ENCODE measurements at places on chromosomes 6 and 20. TPM values are rescaled to one million over a fixed set of nuclear protein-coding genes. Genes with fewer than 3 reads are reported as not detected.

Gene CCN2
- 194 TPM for total RNA-seq

Gene ARHGAP18
- 12.1 TPM for total RNA-seq

Gene NKAPL
- total RNA-seq: 6.1 TPM

Gene C6orf58
- total RNA-seq: not detected

Gene DOK5
- 14.3 TPM for total RNA-seq

Gene EPHA7
- 9.8 TPM for total RNA-seq

Gene DNAH8
- total RNA-seq: not detected

Gene TXLNB
- total RNA-seq: 52.4 TPM

Gene NKX2-4
- not detected for total RNA-seq

Gene BMP6
- 13.4 TPM for total RNA-seq

Gene HLA-DPA1
- 54.1 TPM for total RNA-seq

DNA sequence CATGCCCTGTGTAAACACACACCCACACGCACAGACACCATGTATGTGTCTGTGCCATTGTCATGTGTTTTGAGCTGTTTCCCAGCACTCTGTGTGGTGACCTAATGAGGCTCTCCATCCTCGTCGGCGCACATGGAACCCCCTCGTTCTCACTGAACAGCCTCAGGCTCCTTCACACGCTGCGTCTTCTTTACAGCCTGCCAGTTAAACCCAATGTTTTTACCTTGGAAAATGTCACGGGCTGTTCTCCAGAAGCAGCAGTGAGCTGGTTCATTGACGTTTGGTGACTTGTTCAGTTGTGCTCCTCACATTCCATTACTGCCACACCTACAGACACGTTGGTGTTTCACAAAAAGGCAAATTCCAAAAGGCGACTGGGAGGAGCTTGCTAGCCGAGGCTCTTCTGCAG lies 201.0 kb upstream of the FOXQ1 start:
- DNase-seq: no peak

- no peak for DNase-seq
Measured at GRCh38 chr20:50584687-50585086, 74.5 kb downstream of the PTPN1 start.

- peak; percentile 0 for DNase-seq
Measured at GRCh38 chr6:33708516-33709204, 2.8 kb downstream of the UQCC2 start.

DNA sequence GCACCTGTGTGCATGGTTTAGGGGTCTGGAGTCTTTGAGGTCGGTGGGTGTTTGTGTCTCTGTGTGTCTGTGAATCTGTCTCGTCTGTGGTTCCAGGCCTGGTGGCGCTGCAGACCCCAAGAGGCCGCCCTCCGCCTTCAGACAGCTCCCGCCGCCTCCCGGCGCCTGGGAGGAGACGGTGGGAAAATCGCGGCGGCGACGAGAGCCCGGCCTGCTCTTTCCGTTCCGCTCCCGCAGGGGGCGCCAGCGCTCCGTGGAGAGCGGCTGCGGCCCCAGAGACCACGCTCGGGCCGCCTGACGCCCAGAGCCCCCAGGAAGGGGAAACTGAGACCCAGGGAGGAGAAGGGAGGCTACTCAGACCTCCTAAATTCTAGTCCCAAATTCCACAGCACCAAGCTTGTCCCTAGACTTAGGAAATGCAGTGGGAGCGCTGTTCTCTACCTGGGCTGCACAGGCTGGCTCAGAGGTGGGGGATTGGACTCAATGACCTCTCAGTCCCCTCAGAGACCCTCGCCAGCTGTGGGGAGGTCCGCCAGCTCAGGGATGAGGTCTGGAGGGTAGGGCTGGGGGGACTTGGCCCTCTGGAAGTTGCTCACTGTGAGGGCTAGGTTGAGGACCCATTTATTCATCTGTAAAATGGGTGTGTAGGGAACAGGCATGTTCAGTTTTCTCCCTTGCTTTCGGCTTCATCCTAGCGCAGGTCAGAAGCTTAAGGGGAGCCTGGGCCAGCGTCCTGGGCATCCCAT lies 36.9 kb upstream of the BLCAP start:
- peak; percentile 56 for DNase-seq

DNA sequence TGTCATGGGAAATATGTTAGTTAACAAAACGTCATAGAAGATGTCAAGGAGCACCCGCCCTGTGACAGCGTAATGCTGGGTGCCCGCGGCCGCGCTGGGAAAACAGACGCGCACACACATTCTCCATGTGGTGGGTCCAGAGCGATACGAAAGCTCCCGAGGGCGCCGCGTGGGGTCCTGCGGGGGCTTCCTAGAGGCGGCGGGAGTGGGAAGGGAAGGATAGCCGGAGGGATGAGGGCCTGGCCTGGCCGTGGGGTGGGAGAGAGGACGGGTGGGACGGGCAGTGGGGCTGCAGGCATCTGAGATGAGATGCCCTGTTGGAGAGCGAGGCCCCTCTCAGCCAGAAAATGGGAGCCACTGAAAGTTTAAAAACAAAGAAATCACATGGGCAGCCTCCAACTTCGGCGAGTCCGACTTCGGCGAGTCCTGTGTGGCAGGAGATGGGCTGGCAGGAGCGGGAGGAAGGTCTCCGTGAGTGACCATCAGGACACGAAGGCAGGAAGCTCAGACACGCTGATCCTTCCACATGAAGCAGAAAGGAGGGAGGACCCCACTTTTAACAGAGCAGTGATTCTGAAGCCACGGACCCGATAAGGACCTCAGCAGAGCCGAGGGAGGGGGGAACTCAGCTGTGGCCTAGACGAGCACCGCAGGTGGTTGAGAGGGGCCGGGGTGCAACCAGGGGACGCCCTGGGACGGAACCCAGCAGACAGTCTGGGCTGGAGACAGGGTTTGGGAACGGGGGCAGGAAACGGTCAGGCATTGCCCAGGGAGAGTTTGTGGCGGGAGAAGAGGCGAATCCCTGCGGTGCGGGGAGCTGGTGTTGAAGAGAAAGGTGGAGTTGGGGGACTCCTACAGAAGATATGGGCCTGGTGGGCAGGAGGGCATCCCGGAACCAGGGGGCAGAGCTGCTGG lies 114.1 kb upstream of the FRMD1 start:
- no peak for DNase-seq

GRCh38 chr20:54556406-54556805 lies 81.0 kb downstream of the DOK5 start:
- no peak for DNase-seq

DNA sequence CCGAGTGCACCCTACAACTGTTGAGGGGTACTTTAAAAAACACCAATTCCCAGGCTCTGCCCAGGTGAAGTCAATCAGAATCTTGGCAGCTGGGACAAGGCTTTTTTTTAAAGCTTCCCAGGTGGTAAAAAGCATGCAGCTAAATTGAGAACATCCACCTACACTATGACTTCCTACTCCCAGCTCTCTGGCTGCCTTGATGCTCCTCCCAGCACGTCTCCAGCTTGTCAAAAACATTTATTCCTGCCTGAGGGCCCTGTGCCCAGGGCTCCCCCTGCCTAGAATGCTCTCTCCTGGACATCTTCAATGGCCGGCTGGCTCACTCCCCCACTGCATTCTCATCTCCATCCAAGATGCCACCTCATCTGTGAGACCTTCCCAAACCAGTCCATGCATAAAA lies 9.9 kb downstream of the ZBTB24 start:
- no peak for DNase-seq

DNA sequence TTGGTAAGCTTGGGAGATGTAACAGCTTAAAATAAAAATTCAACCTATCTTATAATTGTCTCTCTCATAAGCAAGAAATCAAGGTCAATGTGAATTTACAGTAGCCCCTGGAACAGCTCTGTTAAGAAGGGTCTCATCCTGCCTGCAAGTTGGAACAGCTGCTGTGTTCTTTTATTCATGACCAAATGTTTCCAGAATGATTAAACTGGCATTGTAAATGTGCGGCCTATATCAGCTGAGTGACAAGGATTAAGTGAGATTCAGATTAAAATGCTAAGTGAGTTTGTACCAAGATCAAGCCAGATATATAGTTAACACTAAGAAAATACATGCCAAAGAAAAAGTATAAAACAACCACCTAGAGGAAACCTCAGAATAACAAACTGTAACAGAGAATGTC lies 45.3 kb upstream of the NRSN1 start:
- no peak for DNase-seq

- no peak for DNase-seq
Measured at GRCh38 chr20:7691647-7692269, 248.5 kb downstream of the HAO1 start.

DNA sequence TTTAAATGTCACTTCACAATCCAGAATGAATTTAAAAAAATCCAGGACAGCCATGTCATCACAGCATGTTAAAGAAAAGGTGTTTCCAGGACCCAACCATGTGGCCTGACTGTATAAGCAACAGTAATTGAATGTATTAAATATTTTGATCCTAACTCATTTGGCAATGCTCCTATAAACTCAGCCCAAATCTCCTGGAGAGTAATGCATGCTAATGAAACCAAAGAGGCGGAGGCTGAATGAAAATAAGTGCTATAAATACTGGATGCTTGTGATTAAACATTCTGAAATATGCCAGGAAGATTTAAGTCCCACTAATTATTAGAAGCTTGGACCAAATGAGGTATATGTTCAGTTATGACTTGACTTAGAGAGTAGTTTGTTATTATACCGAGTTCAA lies 486.8 kb downstream of the FRK start:
- DNase-seq: no peak

GRCh38 chr20:7728338-7728737 lies 211.9 kb downstream of the HAO1 start:
- no peak for DNase-seq

DNA sequence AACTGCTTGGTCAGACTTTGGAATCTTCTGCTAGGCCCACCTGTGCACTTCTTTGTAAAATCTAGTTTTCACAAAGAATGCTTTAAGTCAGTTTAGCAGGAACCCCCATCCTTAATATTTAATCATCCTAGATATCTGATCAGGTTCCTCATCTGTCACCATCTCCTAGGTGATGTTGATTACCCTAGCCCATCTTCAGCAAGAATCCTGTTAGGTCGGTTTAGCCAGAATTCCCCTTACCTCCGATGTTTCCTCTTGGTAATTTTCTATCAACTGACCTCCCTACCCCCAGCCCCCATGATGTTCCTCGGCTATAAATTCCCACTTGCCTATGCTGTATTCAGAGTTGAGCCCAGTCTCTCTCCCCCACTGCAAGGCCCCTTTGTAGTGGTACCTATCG lies 2.7 kb upstream of the ZNF341 start:
- no peak for DNase-seq

DNA sequence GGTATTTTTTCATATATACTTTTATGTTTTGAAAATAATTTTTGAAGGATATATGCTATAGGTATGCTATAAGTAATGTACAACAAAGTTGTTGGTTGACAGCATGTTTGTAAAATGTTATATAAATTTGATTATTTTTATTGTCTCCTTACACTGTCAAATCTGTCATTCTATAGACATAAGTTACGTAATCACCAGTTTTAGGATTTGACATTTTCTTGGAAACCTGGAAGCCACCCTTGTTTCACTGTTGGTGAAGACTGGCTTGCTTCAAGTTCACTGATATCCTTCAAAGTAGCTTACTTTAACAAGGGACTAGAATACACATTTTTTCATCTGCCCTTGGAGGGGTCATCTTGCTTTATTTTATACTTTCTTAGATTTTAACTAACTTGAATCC lies 1288.6 kb upstream of the EYS start:
- no peak for DNase-seq

GRCh38 chr20:5020760-5021159 lies 19.4 kb upstream of the SLC23A2 start:
- DNase-seq: no peak

- no peak for DNase-seq
Measured at GRCh38 chr20:39214828-39215227, 252.7 kb downstream of the DHX35 start.

GRCh38 chr6:166008441-166009369 lies 158.9 kb downstream of the TBXT start:
- peak; percentile 54 for DNase-seq

DNA sequence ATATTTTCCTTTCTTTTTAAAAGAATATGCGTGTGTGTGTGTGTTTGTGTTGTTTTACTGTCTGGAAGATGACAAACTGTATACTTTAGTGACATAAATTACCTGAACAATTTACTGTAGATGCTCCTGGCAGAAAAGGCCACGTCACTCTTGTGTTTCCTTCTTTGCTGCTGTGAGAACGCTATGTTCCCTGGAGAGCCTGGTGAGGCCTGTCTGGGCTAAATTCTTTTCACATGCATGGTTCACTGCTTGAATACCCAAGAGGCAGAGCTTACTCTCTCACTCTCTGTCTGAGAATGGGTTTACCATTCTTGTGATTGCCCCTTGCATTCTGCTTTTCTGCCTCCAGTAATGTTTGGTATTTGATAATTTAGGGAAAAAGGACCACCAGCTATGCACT lies 64.3 kb downstream of the EDN1 start:
- DNase-seq: no peak

DNA sequence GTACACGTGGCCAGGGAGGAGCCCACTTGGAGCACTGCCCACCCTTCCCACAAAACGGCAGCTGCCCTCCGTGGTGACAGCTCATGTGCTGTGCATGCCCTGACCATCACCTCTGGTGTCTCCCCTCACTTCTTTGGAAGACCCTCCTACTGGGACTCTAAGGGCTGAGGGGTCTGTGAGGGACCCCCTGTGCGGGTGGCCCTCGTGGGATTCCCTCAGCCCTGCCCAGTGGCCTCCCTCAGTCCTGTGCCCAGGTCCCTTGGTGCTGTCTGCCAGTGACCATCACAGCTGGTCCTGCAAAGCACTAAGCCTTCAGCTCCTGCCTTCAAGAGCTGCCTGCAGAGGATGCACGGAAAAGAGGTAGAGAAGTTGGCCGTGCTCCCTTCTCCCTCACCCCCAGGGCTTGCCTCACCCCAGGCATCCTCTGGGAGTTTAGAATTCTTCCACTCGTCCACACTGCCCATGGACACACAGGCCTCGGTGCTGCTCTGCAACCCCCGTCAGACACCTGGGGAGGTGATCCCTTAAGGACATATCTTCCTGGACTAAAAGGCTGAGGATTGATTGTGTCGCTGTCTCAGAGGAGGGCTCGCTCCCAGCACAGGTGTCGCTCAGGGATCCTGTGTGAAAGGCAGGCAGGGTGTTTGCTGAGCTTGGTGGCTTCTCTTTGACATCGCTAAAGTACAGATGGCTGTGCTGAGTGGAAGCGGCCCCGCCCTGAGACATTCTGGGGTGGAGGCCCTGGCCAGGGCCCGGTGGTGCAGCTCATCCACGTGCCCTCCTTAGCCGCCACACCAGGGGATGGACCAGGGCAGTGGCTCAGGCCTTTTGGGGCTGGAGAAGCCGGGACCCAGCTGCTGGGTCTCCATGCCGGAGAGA lies 119.5 kb upstream of the FRMD1 start:
- DNase-seq: no peak

DNA sequence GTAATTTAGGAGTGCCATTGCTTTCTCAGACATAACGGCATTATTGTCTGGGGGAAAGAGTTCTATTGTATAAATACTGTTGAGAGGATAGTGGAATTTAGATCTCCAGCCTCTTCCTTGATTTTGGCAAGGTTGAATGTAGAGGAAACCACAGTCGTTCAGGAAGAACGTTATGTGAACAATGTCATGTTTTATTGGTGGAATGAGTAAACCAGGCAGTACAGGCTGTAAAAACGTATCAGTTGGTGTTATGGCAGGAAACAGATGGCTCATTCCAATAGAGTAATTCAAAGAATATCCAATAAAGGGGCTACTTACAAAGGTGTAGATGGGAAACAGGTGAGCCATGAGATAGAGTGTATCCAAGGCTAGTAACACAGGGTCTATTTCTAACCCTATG lies 123.6 kb upstream of the SLC35B3 start:
- DNase-seq: no peak

GRCh38 chr6:156062091-156062563 lies 606.5 kb upstream of the NOX3 start:
- DNase-seq: no peak
